ENCODE measurements at places on chromosomes 11 and 22. TPM values are rescaled to one million over a fixed set of nuclear protein-coding genes. Genes with fewer than 3 reads are reported as not detected.

GRCh38 chr22:29093501-29094300 lies 20.9 kb downstream of the KREMEN1 start:
- no peaks in the 10 kb centered on the region for H3K27me3 ChIP-seq
- no peaks in the 10 kb centered on the region for H3K36me3 ChIP-seq
- H3K27ac ChIP-seq, result no peak overlapping the region
- DNase-seq, result no peak
- peaks cover 4% of the 10 kb centered on the region for H3K4me1 ChIP-seq

GRCh38 chr11:129458756-129459535 lies 83.3 kb downstream of the BARX2 start:
- H3K36me3 ChIP-seq, result peaks cover 4% of the 10 kb centered on the region
- H3K4me3 ChIP-seq, result no peak overlapping the region
- DNase-seq, result no peak
- H3K4me1 ChIP-seq, result peaks cover 4% of the 10 kb centered on the region

DNA sequence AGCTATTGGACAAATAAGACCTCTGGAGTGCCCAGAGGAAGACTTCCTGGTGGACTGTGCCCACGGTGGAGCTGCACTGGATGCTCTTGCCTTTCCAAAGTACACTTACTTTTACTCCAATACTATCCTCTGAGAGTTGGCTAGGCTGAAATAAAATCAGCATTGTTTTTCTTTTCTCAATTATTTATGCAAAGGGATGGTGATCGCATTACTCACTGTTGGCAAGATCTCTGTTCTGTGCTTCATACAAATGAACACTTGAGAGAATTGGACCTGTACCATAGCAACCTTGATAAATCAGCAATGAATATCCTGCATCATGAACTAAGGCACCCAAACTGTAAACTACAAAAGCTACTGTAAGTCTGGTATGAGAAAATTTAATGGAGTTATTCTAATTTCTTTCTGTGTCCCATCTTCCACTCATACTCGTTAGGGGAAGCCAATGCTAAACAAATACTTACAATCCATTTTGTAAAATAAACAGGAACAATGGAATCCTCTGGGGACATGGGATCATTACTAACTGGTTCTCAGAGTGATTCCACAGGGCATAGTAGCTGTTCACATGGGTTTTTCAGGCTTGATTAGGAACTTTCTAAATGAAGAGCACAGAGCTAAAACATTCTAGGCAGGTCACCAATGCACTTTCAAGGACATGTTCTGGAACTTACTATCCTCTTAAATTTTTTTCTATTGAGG lies 26.3 kb downstream of the NLRP14 start:
- no peaks in the 10 kb centered on the region for H3K27me3 ChIP-seq
- no peaks in the 10 kb centered on the region for H3K4me1 ChIP-seq
- H3K36me3 ChIP-seq, result no peaks in the 10 kb centered on the region
- no peak for DNase-seq
- no peak overlapping the region for H3K27ac ChIP-seq

GRCh38 chr22:22103078-22103875 lies 120.7 kb upstream of the TOP3B start:
- peak; percentile 66 for DNase-seq
- no peak overlapping the region for H3K4me3 ChIP-seq
- no peaks in the 10 kb centered on the region for H3K4me1 ChIP-seq
- H3K36me3 ChIP-seq, result no peaks in the 10 kb centered on the region
- H3K27ac ChIP-seq, result no peak overlapping the region
- peaks cover 36% of the 10 kb centered on the region for H3K27me3 ChIP-seq

Gene GPHA2
- 1.3 TPM for total RNA-seq

Gene MFRP
- total RNA-seq, result not detected

- no peaks in the 10 kb centered on the region for H3K4me1 ChIP-seq
- DNase-seq, result no peak
- H3K36me3 ChIP-seq, result no peaks in the 10 kb centered on the region
These were observed 36.7 kb downstream of the CCDC90B start for GRCh38 chr11:83249445-83249844.

Gene OOSP4A
- not detected for total RNA-seq

DNA sequence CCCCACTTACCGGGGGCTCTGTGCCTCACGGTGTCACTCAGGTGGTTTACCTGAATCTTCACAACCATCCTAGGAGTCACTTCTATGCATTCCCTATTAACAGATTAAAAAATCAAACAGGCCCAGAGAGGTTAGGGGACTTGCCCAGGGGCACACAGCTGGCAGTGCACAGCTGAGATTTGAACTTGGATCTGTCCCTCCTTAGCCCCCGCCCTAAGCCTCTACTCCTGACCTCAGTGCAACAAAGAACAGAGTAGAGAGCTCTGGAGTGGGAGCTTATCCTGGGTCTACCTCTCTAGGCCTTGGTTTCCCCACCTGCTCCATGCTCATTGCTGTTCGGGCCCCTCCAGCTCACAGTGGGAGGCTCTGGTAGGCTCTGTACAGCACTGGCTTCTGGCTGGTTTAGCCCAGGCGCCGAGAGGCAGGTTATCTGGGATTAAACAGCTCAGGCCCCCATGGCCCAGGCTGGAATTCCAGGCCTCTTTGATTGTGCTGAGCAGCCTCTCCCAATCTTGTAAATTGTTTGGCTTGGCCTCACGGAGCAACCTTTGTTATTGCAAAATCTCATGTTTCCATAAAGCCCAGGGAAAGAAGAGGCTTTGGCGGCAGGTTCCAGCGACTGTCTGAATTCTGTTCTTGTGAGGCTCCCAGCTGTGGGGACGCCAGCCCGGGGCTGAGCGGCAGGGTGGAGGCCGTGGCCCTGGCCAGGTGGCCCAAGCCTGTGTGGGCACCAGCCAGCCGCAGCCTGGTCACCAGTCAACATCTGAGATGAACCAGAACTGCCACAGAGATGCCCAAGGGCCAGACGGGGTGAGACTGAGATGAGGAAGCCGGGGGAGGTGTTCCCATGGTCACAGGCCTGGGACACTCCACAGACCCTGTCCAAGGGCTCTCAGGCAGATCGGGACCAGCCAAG lies 28.9 kb upstream of the SHISAL1 start:
- no peaks in the 10 kb centered on the region for H3K27me3 ChIP-seq
- DNase-seq, result no peak
- H3K27ac ChIP-seq, result no peak overlapping the region

- peaks cover 14% of the 10 kb centered on the region for H3K36me3 ChIP-seq
- H3K27me3 ChIP-seq, result no peaks in the 10 kb centered on the region
These were observed 8.7 kb downstream of the GRK2 start for GRCh38 chr11:67274768-67275605.

Gene JHY
- total RNA-seq, result 0.79 TPM

Gene BRD1
- 53.3 TPM for total RNA-seq

DNA sequence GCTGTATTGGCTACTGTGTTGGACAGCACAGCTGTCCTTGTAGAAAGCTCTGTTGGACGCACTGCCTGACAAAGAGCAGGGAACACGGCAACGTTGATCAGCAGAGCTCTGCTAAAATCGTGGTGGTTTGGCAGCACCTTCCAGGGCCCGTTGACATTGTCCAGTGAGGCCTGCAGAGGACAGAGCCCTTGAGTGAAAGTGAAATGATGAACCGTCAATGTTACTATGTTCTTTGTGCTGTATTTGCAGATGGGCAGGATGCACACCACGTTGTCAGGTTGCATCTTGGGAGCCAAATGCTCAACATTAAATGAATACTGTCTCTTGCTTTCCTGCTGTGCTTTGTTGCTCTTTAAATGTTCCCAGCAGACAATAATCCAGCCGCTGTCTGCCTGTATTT lies 69.7 kb downstream of the NELL1 start:
- H3K36me3 ChIP-seq, result no peaks in the 10 kb centered on the region
- no peak overlapping the region for H3K27ac ChIP-seq
- no peak overlapping the region for H3K4me3 ChIP-seq
- no peaks in the 10 kb centered on the region for H3K27me3 ChIP-seq
- no peak for DNase-seq
- H3K4me1 ChIP-seq, result peaks cover 9% of the 10 kb centered on the region

DNA sequence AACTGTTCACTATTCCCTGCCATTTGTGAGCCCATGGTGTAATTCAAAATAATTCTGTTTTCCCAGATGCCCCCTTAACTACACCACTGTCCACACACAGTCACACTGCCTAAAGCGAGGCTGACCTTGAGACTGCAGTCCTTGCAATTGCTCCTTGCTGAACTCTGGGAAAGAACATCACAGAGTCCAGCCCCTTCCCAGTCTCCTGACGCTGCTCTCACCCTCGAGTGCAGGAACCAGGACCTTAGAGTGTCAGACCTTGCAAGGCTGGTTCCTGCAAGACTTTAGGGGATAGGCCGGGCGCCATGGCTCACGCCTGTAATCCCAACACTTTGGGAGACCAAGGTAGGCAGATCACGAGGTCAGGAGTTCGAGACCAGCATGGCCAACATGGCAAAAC lies 33.6 kb downstream of the AHNAK start:
- H3K27ac ChIP-seq, result no peak overlapping the region
- H3K4me3 ChIP-seq, result no peak overlapping the region
- H3K4me1 ChIP-seq, result no peaks in the 10 kb centered on the region
- H3K27me3 ChIP-seq, result no peaks in the 10 kb centered on the region
- H3K36me3 ChIP-seq, result no peaks in the 10 kb centered on the region

GRCh38 chr11:46352063-46352841 lies 5.0 kb downstream of the DGKZ start:
- no peaks in the 10 kb centered on the region for H3K27me3 ChIP-seq
- DNase-seq, result peak; percentile 82
- no peaks in the 10 kb centered on the region for H3K36me3 ChIP-seq

GRCh38 chr11:8784954-8785353 lies 102.4 kb downstream of the RPL27A start:
- no peak for DNase-seq
- H3K36me3 ChIP-seq, result no peaks in the 10 kb centered on the region
- H3K27ac ChIP-seq, result no peak overlapping the region
- H3K27me3 ChIP-seq, result no peaks in the 10 kb centered on the region
- no peak overlapping the region for H3K4me3 ChIP-seq

DNA sequence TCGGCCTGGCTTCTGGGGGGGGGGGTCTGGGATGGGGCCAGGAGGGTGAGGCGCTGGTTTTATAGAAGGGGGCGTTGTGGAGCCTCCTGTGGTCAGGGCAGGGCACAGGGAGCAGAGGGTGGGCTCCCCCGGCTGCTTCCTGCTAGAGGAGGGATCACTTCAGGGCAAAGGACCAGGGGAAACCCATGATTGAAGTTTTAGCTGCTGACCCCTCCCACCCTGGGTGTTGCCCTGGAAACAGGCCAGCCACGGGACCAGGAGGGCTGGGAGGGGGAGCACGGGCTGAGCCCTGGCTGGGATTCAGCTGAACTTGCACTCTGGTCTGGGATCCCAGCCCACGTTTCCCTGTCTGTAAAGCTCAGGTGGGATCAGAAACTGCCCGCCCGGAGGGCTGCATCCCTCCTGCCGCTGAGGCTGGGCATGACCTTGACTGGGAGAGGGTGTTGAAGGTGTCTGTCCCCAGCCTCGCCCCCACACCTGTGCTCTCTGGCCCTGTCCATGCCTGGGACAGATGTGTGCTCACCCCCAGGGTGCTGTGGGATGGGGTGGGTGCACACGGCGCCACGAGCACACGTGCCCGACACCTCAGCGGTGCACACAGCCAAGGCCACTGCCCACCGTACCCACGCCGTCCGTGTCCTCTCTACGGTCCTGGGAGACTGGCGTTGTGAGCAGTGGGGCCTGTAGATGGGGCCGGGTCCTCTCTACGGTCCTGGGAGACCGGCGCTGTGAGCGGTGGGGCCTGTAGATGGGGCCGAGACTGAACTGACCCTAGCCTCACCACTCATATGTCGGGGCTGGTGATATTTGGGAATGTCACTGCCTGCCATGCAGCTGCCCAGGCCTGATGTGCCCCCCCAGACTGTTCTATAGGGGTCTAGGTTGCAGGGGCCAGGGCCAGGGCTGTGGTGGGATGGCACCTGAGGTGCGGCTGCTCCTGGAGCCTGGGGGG lies 2.3 kb downstream of the TSPAN4 start:
- peak; percentile 94 for DNase-seq
- H3K27me3 ChIP-seq, result no peaks in the 10 kb centered on the region
- peaks cover 2% of the 10 kb centered on the region for H3K4me1 ChIP-seq
- no peak overlapping the region for H3K27ac ChIP-seq

- H3K27ac ChIP-seq, result no peak overlapping the region
- no peak overlapping the region for H3K4me3 ChIP-seq
- DNase-seq, result no peak
- no peaks in the 10 kb centered on the region for H3K4me1 ChIP-seq
- no peaks in the 10 kb centered on the region for H3K36me3 ChIP-seq
These were observed 6.3 kb downstream of the NRIP3 start for GRCh38 chr11:8997451-8997850.

Gene TRIM3
- 14.4 TPM for total RNA-seq

- no peak overlapping the region for H3K4me3 ChIP-seq
- no peaks in the 10 kb centered on the region for H3K36me3 ChIP-seq
- no peaks in the 10 kb centered on the region for H3K4me1 ChIP-seq
- no peak overlapping the region for H3K27ac ChIP-seq
- H3K27me3 ChIP-seq, result no peaks in the 10 kb centered on the region
- DNase-seq, result no peak
These were observed 356.2 kb downstream of the METTL15 start for GRCh38 chr11:28464252-28464867.

GRCh38 chr11:32893093-32893342 lies 407 bp downstream of the QSER1 start:
- H3K27ac ChIP-seq, result no peak overlapping the region
- H3K36me3 ChIP-seq, result peaks cover 44% of the 10 kb centered on the region
- H3K27me3 ChIP-seq, result no peaks in the 10 kb centered on the region
- H3K4me1 ChIP-seq, result peaks cover 6% of the 10 kb centered on the region

Gene DBX1
- 0.15 TPM for total RNA-seq

Gene TRIM51
- total RNA-seq, result not detected

Gene MS4A4A
- total RNA-seq, result not detected

DNA sequence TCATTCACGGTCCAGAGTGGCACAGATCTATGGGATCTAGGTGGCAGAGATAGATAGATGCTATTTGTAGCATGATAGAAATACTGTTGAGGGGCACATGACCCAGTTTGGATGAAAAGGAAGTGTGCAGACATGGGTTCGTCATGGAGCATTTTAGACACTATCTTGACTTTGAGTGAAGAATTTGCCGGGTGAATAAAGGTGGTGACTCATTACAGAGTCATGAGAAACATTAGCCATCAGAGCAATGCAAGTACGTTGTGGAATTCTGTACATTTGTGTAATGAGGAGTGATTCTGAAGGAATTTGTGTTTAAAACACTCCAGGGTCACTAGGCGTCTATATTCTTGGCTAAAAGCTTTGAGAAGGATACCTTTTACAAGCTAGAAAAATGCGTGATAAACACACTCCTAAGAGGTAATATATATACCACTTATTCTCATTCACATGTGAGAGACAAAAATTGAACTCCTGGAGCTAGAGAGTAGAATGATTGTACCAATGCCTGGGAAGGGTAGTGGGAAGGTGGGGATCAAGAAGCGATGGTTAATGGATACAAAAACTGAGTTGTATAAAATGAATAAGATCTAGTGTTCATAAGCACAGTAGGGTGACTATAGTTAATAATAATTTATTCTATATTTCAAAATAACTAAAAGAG lies 593.7 kb upstream of the LUZP2 start:
- H3K27ac ChIP-seq, result no peak overlapping the region
- no peaks in the 10 kb centered on the region for H3K4me1 ChIP-seq
- no peaks in the 10 kb centered on the region for H3K36me3 ChIP-seq
- no peak overlapping the region for H3K4me3 ChIP-seq
- H3K27me3 ChIP-seq, result no peaks in the 10 kb centered on the region
- no peak for DNase-seq

Gene AP2A2
- total RNA-seq, result 53.7 TPM

Measured in H9 (cell line).